ENCODE measurements at places on chromosomes 2 and 18.
A peak's percentile ranks its signal among the peaks of the same experiment; 100 is the strongest.

DNA sequence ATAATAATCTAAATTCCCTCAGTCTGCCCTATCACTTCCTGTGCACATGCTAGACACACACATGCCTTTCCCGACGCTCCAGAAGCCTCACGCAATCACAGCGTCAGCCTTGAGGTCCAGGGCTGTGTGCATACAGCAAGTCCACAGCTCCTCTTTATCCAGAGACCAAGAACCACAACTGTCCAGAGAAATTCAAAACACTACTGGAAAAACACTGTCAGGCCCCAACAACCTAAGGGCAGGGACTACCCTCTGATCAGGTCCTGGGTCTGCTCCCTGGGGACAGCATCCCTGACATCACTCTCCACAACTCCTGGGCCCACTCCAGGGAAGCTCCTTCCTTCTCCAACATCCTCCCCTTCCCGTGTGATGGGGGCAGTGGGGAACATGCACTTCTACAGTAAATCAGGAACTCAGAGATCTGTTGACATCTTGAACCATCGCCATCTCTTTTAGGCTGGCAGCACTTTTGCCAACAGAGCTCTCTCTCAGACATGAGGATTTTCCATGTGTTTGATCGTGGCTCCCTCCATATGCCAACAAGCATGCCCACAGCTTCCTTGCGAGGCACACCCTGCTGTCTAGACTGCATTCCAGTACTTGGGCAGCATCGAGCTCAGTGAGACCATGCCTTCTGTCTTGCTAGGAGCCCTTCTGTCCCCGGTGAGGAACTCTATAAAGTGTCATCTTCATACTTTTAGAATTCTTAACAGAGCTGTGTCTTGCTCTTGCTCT lies 15.4 kb downstream of the TEX51 start:
- no peak for DNase-seq

- DNase-seq: no peak
Measured at GRCh38 chr2:11257964-11258363, 86.5 kb downstream of the ROCK2 start.

GRCh38 chr2:235740821-235741220 lies 247.0 kb downstream of the AGAP1 start:
- DNase-seq: no peak

DNA sequence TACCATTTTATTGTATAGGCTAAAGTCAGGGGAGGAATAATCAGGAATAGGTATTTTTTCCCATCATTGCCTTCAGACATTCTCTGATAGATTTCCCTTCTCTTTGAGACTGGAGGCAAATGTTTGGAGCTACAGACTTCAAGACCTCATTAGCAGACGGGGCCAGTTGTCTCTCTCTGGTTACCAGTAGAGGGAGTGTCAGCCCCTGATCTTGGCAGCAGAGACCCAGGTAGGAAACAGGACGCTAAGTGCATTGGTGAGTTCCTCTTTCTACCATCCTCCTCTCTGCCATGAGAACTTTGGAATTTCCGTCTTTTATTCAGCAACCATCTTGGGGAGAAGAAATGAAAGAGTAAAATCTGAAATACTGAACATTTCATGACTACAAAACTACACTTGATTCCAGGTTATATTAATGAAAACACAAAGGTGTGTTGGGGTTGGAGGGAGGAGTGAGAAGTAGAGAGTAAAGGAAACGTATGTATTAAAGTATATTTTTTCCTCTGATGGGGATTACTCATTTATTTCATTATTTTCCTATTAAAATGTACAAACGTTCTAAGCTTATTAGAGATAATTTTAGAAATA lies 186.2 kb upstream of the GCFC2 start:
- peak; percentile 59 for DNase-seq

- DNase-seq: no peak
Measured at GRCh38 chr2:72954376-72955227, 37.3 kb downstream of the EMX1 start.

DNA sequence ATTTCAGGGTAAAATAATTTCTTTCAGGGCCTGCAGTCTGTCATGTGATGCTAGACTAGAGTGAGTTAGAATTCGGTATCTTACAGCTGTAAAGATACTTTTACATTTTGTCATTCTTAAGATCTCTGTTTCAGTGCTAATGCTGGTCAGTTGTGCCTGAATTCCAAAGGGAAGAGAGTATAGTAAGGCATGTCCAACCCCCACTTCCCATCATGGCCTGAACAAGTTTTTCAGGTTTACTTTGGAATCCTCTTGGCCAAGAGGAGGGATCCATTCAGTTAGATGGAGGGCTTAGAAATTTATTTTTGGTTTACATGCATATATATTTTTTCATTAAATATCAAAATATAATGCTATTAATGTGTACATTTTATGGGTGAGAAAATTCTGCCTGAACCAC lies 596.6 kb downstream of the XIRP2 start:
- no peak for DNase-seq

DNA sequence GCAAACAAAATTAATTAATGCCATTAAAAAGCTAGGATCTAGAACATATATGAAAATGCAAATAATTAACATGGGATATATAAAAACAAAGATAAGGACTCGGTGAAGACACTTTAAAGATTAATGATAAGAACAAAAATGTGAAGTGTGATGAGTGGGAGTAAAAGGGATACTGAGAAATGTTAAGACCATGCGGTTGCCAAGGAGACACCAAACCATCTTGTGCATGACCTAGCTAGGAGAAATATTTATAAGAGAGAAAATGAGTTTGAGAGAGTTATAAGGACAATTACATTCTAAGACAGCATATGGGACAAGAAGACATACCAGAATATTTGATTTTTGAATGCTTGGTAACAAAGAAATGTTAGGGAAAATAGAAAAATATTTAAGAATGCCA lies 25.4 kb upstream of the MAP2 start:
- no peak for DNase-seq

DNA sequence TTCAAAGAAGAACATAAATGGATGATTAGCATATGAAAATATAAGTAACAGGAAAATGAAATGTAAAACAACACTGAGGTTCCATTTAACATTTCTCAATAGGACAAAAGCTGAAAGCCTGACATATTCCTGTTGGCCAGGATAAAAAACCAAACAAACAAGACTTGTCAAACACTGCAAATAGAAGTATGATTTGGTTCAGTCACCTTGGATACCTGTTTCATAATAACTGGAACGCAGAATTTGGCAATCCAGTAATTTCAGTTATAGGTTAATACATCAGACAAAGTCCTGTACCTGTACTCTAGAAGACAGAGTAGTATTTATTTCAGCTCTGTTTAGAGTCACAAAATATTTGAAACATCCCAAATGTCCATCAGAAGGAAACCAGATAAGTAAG lies 16.5 kb upstream of the EVA1A start:
- DNase-seq: no peak

GRCh38 chr2:241224018-241224850 lies 35.8 kb downstream of the ANO7 start:
- no peak for DNase-seq

- DNase-seq: no peak
Measured at GRCh38 chr2:73614105-73614504, 28.1 kb downstream of the NAT8 start.

- no peak for DNase-seq
Measured at GRCh38 chr2:216082805-216083204, 1.1 kb downstream of the TMEM169 start.

GRCh38 chr2:79827881-79828280 lies 315.0 kb downstream of the CTNNA2 start:
- no peak for DNase-seq

GRCh38 chr18:67265464-67266245 lies 250.9 kb downstream of the DSEL start:
- no peak for DNase-seq

- no peak for DNase-seq
Measured at GRCh38 chr2:31415421-31415820, 879 bp upstream of the XDH start.

Data from HEK293T (cell line).